Effector CD4-positive, alpha-beta T cell (primary cell): ENCODE measurements at places on chromosomes 7 and 10.

DNA sequence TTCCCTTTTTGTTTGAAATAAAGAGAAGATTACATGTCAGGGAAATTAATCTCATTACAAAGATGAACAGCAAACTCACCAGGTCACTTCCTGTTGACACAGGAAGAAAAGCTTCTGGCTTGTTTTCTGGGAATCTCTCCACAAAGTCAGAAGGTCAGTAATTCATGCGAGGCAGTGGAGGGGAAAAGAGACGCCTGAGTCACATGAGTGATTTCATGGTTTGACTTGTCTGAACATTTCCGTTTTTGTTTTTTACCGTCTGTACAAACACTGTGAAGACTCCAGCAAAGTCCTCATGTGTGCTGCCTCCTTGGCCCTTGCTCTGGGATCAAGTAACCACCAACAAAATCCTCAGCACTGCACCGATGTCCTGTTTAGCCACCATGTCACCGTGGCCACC, 2.5 kb upstream of the HABP2 start:
- DNase-seq: no peak

- DNase-seq: no peak
Observed at GRCh38 chr7:151586531-151587260, 67.0 kb upstream of the RHEB start.

- no peak for DNase-seq
Observed at GRCh38 chr7:105715528-105715927, 134.2 kb upstream of the EFCAB10 start.

- no peak for DNase-seq
Observed at GRCh38 chr7:132023466-132023865, 467.0 kb upstream of the PODXL start.

- no peak for DNase-seq
Observed at GRCh38 chr7:20240080-20240926, 23.1 kb upstream of the MACC1 start.

GRCh38 chr7:50660040-50660829, 95.0 kb upstream of the DDC start:
- DNase-seq: peak; percentile 11

- no peak for DNase-seq
Observed at GRCh38 chr7:21579341-21580072, 36.7 kb downstream of the DNAH11 start.

DNA sequence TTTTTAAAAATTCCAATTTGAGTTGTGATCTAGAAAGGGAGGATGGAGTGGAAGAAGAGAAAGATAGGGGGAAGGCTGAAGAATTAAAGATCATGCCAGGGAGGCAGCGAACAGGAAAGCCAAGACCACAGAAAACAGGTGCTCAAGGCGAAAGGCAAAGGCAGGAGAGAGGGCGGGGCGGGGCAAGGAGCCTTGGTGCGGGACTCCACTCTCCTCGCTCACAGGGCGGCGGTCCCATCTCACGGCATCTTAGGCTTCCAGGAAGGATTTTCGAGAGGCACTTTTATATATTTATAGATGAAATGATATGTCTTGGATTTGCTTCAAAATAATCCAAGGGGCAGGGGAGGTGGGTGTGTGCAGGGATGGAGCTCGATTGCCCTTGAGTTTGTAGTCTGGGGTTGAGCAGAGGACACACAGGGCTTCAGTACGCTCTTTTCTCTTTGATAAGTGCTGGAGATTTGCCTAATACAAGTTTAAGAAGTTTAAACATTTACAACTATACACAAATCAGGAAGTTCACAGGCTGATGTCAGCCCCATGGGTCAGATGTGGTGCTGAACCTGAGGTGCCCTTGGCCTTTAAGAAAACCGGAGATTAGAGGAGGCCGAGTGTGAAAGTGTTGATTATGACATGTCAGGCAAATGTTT, 161.1 kb downstream of the PRKAG2 start:
- DNase-seq: no peak

GRCh38 chr7:74479066-74479781, 25.5 kb downstream of the GTF2IRD1 start:
- DNase-seq: no peak

DNA sequence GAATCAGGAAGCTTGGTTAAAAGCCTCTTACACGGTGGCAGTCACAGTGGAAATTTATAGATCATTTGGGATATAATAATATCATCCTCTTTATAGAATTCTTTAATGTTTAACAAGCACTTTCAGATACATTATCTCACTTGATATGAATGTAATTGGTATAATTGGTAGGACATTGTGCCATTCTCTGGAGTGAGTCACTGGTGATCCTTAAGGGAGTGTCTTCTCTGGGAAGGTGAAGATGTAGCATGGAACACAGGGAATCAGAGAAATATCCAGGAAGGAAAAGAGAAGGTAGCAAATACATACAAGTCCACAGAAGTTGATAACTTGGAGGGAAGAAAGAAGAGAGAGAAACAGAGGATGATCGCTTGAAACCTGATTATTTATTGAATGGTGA, 9.8 kb downstream of the PTPRZ1 start:
- DNase-seq: no peak

GRCh38 chr10:103445767-103446567, 6.2 kb downstream of the CALHM2 start:
- no peak for DNase-seq

DNA sequence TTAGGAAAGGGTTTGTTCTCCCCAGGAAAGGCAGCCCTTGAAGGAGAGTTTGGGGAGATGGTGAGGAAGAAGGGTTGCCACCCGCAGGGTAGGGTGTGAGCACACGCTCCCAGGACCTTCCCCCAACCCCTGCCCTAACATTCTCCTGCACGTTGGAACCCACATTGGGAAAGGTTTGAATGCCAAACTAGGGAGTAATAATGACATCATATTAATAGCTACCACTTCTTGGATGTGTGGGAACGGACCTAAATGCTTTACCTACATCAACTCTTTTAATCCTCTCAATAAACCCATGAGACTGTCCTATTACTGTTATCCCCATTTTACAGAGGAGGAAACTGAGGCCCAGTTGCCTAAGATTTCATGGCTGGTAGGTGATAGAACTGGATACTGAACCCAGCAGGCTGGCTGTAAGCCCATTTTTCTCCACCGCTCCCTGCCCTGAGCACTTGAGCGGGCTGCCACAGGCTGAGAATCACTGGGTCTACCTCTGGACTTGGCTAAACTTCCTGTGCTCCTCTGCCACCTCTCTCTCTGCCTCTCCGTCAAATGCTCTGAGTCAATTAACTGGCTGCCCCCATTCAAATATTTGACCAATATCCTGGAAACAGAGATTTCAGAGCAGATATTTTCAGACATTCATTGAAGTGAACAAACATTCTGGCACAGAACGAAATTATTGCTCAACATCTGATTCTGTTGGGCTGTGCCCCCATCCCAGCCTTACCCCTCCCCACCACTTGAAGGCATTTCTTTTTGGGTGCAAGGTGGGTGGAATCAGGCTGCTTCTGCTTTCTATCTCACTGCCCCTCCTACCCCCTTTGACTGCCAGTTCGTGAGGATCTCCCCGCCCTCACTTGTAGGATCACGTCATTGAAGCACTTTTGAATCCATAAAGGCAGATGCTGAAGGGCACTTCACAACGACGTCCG, 129.7 kb downstream of the C10orf105 start:
- DNase-seq: no peak

DNA sequence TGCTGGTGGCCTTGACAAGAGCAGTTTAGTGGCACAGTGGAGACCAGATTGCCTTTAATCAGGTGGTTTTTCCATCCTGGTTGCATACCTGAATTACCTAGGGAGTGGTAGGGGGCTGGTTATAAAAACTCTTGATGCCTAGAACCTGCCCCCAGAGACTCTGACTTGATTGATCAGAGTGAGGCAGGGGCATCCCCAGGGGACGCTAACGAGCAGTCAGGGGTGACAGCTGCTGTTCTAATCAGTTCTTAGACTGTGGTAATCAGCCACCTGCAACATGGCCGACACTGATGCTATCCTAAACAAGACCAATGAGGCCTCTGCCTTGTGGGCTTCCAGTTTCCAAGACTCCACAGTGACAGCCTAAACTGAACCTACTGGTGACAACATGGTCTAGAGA, 2.0 kb upstream of the OPALIN start:
- DNase-seq: no peak

- no peak for DNase-seq
Observed at GRCh38 chr7:631291-631711, 95.2 kb upstream of the DNAAF5 start.

- peak; percentile 7 for DNase-seq
Observed at GRCh38 chr10:84256510-84257342, 11.9 kb downstream of the RGR start.

GRCh38 chr10:117218654-117219053, 21.4 kb downstream of the KCNK18 start:
- no peak for DNase-seq

GRCh38 chr7:138352570-138353461, 107.2 kb upstream of the TRIM24 start:
- DNase-seq: no peak

DNA sequence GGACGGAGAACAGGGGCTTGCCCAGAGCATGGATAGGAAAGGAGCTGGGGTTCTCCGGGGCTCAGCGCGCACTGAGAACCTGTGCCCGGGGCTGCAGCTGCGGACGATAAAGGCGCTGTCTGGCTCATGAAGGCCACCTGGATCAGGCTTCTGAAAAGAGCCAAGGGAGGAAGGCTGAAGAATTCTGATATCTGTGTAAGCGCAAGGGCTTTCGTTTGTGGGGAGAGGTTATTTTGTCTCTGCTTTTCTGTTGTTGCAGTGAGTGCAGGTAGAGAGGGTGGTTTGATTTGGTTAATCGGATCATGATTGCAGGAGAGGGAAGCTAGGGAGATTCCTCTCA, 250.5 kb downstream of the NSUN6 start:
- no peak for DNase-seq

DNA sequence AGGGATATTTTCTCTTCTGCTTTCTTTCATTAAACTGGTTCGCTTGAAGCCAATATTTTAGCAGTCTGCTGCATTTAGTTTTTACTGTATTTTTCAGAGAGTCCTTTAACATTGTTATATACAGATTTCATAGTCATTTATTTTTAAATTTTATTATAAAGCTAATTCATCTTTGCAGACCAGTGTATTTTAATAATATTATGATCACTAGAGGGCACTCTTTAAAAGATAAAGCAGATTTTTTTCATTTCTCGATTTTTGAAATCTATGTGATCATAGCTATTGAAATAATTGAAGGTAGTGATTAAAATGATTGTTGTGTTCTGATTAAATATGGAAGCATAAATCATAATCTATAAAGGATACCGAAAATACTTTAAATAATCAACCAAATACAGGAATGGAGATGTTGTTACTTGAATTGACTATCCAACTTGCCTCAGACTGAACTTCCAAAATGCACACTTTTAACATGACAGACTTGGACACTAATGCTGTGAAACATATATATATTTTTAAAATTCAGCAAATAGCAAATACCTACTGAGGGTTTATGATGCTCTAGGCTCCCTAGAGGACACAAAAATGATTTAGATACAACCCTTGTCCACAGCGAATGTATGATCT, 35.2 kb downstream of the ST7 start:
- no peak for DNase-seq

GRCh38 chr10:119306514-119306951, 99.2 kb downstream of the GRK5 start:
- DNase-seq: peak; percentile 74

GRCh38 chr7:142384493-142384922, 126.7 kb upstream of the PRSS58 start:
- DNase-seq: no peak

DNA sequence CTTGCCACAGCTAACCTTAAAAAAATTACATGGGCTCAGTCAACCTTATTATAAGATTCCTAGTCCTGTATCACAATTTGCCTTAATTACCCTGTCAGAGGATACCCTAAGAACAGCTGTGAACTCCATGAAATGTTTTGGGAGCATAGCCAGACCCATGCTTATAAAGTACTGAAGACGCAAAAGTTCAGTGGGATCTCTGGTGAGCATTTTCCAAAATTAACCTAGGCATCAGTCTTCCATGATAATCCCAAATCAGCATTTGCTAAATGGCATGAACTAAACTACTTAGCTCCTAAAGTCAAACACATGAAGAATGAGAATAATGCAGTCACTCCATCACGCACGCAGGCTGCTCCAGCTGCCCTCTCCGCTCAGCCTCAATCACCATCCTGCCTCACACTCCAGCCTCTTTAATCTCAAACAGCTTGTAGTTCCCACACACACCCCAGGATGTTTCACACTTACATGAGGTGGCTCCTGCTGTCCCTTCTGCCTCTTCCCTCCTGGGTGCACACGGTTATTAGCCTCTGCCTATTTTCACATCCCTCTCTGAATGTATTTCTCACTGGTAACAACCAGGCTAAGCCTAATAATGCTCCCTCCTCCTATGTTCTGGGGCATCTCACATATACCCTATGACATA, 15.3 kb downstream of the IGF2BP3 start:
- DNase-seq: no peak

DNA sequence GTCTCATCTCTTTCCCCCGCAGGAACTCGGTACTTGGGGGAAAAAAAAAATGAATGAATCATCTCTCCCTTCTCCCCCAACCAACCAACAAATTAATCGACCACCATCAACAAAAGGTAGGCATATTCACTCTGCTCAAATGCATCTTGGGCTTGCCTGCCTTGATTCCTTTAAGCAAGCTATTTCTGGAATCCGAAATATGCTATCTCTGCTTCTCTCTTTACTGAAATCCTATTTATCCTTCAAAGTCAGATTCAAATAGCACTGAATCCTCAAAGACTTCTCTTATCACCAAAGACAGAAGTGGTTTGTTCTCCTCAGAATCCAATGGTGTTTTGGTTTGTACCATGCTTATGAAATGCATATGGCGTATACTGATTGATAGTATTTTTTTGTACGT, 49.6 kb upstream of the TPK1 start:
- no peak for DNase-seq

GRCh38 chr7:134293002-134293740, 23.6 kb downstream of the SLC35B4 start:
- DNase-seq: no peak

DNA sequence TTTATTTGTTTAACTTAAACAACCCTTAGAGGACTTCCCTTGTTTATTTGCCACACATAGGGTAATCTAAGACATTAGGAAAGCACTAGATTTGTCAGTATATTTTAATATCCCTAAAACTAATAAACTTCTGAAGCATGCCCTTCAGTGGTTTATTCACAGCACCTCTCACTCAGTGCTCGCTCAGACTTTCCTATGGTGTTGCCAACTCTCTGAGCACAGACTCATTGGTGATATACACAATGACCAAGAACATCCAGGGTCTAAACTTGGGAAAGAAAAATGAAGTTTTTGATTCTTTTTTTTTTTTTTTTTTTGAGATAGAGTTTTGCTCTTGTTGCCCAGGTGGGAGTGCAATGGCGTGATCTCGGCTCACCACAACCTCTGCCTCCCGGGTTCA, 82.2 kb downstream of the RAB11FIP2 start:
- no peak for DNase-seq

GRCh38 chr7:52749880-52750279, 285.6 kb upstream of the POM121L12 start:
- no peak for DNase-seq

DNA sequence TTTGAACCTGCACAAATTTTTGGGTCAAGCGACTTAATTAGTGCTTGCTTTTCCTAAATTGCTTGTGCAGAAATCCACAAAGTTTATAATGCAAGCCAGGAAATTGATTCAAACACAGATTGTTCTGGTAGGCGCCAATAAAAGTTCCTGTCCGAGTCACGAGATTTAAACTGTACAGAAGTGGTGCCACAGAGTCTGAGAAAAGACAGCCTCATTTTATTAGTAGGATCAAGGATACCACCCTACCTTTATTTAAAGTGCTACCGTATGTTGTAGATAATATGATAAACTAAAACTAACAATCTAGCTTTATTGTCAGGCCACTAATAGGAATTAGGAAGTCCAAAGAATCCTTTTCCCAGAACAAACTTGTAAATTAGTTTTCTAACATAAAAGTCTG, 696.7 kb downstream of the TNS3 start:
- no peak for DNase-seq

- no peak for DNase-seq
Observed at GRCh38 chr7:23600236-23600635, 3.1 kb downstream of the CCDC126 start.
